ENCODE measurements at places on chromosomes 11 and 22. TPM values are rescaled to one million over a fixed set of nuclear protein-coding genes. Genes with fewer than 3 reads are reported as not detected.

The OR5P2 gene
- total RNA-seq: not detected

DNA sequence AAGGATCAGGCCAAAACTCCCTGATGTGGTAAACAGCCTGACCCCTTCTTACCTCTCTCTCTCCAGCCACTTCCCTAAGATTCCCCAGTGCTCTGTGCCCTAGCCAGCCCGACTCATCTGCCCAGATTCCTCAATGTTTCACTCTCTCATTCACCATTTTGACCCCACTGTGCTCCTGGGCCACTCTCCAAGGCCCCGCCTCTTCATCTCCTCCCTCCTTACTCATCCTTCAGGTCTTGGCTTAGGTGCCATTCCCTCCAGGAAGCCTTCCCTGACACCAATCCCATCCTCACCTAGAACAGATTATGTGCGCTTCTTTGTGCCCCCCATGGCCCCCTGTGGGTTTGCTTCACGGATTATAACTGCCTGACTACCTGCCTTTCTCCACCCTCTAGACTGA is 13.2 kb downstream of the SLC43A3 start:
- no peak for DNase-seq

The TSPAN32 gene
- total RNA-seq: 0.33 TPM

- no peak for DNase-seq
These were observed 12.6 kb downstream of the PRSS23 start for GRCh38 chr11:86812981-86813380.

DNA sequence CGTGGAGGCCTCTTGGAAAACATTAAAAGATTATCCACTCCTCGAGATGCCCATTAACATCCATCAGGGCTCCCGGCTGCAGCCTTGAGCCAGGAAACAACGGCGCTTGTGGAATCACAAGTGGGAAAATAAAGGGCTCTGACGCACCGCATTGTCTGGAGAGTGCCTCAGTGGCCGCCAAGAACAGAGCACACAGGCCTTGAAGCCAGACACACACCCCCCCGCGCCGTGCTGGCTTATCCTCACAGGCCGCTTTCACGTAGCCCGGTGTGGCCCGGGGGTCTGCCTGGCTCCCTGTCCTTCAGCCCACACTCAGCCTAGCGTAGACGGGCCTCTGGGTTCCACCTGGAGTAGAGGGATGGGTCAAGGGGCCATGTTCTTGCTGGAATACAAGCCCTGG is 1020.5 kb downstream of the BRD1 start:
- DNase-seq: no peak

The MYOD1 gene
- total RNA-seq: not detected

The PRODH gene
- 10.2 TPM for total RNA-seq

- DNase-seq: no peak
These were observed at the start of gene GAB4 for GRCh38 chr22:17007852-17008731. Gene GAB4 (minus strand): TSS chr22:17008222. CDS start chr22:17008114, 108 bp downstream.

- DNase-seq: peak; percentile 13
These were observed 49.1 kb upstream of the MUC15 start for GRCh38 chr11:26621132-26621531.

- DNase-seq: no peak
These were observed 192.2 kb downstream of the ST3GAL4 start for GRCh38 chr11:126547691-126548090.

DNA sequence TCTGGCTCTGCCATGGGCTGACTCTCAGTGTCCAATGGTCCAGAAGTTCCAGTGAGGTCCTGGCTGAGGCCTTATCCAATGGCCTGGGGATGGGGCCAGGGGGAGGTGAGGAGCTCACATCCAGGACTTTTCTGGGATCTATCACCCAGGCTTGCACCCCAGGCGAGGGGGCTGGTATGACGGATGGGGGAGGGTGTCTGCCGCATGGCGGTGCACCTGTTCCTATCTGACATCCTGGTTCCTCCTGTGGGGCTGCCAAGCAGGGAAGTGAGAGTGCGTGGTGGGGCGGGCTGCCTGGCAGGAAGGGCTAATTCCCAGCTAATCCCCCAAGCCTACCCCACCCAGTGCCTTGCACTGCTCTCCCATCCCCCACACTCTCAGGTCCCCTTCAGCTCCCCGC is 102.1 kb downstream of the NECTIN1 start:
- DNase-seq: no peak

Measured in thyroid gland (tissue), 4 donors.